Stimulated activated CD4-positive, alpha-beta T cell treated with anti-CD3 and anti-CD28 coated beads, Interleukin-15, amount 100 ng/mL, for 1 hour (primary cell): ENCODE measurements at places on chromosomes 2 and 18.

GRCh38 chr2:85649201-85650190 lies 18.5 kb downstream of the SFTPB start:
- DNase-seq = no peak

GRCh38 chr2:199348871-199349270 lies 108.9 kb downstream of the SATB2 start:
- DNase-seq = no peak

DNA sequence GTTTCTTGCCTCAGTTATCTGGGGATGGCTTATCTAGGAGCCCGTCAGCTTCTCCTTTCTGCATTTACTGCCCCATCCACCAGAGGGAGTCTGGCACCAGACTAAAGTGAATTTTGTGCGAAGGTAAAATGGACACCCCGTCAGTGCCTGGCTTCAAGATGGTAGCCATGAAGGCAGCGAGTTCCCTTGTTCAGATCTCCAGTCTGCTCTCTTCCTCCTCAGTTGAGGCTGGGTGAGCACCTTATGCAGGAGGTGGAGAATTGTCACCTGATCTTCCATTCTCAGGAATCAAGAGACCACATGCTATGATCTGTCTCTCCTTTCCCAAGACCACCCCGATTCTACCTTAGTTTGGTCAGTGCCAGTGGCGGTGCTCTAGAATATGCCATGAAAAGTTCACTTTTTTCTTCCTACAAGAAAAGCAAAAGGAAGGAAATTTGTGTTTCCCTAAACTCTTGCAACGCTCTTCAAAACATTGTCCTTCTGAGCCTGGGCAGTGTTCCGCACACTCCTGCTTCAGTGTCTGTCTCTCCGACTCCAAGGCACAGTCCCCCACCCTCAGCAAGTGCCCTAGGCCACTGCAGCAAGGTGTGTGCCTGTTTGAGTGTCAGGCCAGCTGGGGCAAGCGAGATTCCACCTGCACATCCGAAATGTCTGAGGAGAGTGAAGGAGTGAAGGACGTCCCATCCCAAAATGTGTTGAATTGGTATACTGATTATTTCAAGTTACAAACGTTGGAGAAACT lies 168.6 kb downstream of the SS18 start:
- no peak for DNase-seq

- DNase-seq = no peak
Measured at GRCh38 chr2:172929644-172930043, 146.0 kb upstream of the MAP3K20 start.

DNA sequence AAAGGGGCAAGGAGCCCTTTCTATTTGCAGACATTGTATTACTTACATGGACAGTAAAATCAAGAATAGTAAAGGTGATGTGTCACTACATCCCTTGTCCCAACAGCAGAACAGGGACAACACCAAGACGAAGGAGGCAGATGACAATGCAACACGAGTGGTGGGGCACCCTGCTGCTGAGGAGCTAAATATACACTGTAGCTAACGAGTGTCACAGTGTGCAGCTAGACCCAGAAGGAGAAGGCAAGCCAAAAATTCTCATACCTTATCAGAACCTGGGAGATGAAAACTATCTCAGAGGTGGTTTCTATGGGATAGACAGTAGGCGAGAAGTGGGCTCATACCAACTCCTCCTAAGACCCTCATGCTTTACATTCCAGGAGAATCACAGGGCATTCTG lies 518.4 kb upstream of the LRRTM1 start:
- no peak for DNase-seq

GRCh38 chr18:47260120-47260923 lies 8.9 kb upstream of the SKOR2 start:
- no peak for DNase-seq

DNA sequence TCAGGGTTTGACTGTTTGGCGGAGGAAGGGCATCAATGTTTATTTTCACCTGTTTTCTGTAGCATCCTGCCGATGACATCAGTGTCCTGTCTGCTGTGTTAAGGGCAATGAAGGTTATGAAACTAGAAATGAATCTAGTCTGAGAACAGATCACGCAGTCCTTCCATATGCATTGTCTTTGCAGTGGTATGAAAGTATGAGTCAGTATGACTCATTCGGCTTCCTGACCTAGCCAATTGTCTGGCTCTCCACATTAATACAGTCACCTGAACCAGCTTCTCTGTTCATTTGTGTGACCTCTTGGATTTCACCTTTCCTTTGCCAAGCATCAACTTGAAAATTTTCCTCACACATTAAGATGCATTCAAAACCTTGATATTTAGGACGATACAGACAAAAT lies 353.8 kb downstream of the RND3 start:
- DNase-seq = no peak

- DNase-seq = no peak
Measured at GRCh38 chr2:162241571-162241970, 1.7 kb downstream of the FAP start.

DNA sequence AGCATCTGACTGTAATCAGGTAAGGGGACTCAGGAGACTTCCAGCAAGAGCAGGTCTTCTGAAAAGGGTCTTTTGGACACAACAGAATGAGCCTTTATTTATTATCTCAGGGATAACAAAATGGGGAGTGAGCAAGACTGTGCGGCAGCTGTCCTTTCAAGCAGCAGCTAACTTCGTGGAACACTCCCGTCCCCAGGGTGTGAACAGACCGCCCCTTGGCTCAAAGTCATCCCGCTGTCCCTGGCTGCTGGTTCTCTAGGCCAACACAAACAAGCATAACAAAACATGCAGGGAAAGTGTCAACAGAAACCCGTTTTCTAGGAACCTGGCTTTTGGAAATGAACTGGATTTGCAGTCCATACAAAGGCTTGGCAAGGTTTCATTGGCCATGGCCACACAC lies 787.9 kb upstream of the FANCL start:
- no peak for DNase-seq

DNA sequence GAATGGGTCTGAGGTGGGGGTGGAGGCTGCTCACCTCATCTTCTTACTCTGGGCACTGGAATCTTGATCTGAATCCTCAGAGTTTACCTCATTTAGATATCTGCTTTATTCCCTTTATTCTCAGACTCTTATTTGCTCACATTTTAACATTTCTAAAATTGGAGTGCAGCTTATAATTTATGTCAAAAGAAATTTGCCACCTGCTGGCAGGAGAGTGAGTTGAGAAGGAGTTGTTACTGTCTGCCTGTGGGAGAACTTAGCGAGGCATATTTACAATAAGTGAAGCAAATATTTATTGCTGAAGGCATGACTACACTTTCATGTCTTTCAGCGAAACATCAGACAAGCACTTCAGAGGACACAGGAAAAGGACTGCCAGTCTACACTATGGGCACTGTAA lies 16.4 kb upstream of the KIAA2012 start:
- DNase-seq = no peak

DNA sequence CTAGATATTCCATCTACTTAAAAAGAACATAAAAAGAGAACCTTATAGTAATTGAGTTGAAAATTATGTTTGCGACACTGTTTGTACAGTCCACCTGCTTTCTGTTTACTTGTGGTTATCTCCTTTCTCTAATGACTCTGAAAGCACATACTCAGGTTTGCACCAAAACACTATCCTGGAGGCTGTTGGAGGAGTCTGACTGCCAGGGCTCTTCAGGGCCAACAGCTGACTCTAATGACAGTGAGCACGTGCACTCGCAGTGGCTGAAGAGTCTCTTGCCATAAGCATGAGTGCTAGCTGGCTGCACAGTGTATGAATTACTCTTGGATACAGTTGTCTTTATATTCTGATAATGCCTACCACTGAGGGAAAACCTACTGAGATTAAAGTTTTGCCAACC lies 16.7 kb upstream of the GLS start:
- no peak for DNase-seq

DNA sequence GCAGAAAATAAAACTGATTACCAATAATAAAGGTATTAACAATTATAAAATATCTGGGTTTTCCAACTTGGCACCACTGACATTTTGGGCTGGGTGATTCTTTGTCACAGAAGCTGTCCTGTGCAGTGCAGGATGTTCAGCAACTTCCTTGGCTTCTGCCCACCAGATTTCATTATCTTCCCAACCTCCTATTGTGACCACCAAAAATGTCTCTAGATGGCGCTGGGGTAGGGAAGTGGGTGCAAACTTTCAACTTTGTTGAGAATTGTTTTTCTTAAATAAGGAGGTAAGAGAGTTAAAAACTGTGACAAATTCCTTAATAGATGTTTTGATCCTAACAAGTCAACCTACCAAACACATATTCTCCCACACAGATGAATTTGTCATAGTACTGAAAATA lies 90.1 kb downstream of the GAREM1 start:
- no peak for DNase-seq
